ENCODE measurements at places on chromosomes 7 and 10.

DNA sequence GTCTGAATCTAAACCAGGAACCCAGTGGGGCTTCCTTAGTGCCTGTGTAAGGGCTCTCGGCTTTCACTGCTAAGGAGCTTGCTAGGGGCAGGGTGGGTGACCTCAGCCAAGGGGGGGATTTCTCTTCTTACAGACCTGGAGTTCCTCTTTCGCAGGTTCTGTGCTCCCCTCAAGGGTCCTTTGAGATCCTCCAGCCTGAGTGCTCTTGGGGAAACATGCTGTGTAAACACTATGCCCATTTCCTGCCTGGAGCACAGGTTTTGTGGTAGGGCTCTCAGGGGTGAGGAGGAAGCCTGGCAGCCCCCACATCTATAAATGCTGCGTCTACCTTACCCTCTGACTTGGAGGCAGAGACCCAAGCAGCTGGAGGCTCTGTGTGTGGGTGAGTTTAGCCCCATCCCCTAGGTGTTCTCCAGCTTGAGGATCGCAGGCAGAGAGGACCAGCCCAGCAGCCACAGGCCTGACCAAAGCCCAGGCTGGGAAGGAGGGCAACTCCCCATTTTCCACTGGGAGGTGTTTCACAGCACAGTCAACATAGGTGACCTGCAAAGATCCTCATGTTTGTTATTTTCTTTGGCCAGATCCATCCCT is at the start of gene SFTPA1:
Gene SFTPA1, plus strand, starts transcription at position 339 of the 591 bp plus-strand sequence. CDS start 887 bp downstream, outside the sequence.
- DNase-seq = no peak

DNA sequence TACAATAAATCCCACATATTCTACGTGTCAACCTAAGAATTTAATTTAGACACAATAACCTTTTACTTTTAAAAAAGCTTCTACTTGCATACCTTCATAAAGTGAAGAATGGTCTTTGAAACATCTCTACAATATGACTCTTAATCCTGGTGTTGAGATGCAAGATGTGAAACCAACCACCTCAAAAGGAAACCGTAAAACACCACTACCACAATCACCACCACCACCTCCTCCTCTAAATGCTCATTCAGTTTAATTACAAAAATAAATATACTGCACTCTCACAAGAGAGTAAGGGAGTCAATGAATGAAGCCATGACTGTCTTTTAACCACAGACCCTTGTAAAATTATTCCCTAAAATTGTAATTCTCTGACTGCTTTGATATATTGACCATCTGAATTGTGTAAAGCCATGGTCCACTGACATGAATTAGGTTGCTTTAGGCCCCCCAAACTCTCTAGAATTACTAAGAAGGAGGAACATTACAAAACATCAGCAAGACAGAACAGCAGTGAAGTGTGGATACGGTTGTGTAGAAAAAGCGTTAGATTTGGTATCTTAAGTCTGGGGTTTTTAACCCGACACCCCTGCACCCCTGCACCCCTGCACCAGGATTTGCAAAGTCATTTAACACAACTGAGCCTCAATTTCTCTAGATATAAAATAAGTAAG is 171.4 kb downstream of the SFMBT2 start:
- no peak for DNase-seq

GRCh38 chr7:24572016-24572392 is 1.2 kb upstream of the PALS2 start:
- no peak for DNase-seq

DNA sequence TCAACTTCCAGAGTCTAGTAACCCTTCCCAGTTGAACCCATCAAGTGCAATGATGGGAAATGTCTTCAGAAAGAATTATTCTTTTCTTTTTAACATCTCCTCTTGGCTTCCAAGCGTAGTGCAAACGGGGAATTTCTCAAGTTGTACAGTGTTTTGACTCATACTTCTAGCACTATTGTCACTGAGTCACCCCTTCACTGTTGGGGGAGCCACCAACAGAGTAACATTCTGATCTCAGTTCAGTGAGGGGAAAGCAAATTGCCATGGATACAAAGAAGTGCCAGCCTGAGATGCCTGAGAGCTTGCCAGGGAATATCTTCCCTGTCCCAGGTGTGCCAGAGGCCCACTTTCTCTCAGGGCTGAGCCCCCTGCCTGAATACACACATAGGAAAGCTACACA is 31.0 kb downstream of the CYP3A5 start:
- DNase-seq = no peak

- DNase-seq = no peak
Observed at GRCh38 chr10:131077031-131077430, 234.5 kb downstream of the TCERG1L start.

GRCh38 chr10:106534441-106534840 is 630.1 kb downstream of the SORCS1 start:
- DNase-seq = no peak

GRCh38 chr7:131045526-131045925 is 282.1 kb upstream of the MKLN1 start:
- no peak for DNase-seq

DNA sequence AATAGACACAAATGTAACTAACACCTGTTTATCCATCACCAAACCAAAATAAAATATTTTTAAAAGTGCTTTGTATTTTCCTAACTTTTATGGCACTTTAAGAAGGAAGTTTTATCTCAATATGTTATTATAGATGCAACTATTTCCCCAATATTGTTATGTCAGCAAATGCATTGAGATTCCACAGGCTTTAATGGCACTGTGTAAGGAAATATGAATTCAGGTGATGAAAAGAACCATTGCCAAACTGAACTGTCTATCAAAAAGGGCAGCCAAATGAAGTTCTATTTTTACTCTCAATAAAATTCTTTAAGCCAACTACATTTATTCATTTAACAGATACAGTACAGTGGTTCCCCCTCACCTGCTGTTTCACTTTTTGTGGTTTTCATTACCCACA is 67.2 kb upstream of the OIT3 start:
- no peak for DNase-seq

DNA sequence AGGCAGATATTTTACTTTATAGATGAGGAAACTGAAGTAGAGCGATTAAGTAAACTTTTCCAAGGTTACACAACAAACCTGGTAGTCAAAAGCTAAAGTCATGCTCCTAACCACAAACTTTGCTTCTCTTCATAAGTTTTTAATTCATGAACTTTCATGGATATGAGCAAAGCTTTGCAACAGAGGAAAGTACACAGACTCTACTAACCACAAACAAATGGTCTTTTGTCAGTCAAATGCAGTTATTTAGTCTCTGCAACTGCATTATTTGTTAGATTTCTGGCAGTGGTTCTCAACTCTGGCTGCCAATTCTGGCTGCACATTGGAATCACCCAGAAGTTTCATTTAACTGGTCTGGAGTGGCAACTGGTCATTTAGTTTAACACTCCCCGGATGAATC is 140.6 kb upstream of the TMEM168 start:
- peak; percentile 60 for DNase-seq

GRCh38 chr10:80272793-80273522 is 16.5 kb downstream of the MAT1A start:
- DNase-seq = peak; percentile 92

- DNase-seq = no peak
Observed at GRCh38 chr7:87984088-87984487, 50.0 kb downstream of the ADAM22 start.

DNA sequence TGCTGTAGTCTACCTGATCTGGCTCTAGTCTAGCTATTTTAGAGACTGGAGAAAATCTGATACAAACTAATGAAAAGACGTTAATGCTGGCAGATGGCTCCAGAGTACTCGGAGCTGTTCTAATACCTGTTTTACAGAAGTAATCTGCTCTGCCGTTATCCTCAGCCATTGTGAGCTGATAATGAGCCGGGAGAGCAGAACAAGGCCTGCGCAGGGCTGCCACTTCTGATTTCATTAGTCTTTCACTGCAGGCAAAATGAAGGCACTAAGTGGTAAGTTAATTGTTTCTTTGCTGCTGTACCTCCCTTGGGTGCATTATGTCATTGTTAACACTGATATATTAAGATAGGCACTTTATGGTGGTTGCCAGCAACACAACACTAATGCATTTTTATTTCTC is 456.4 kb upstream of the PFKP start:
- DNase-seq = no peak

- no peak for DNase-seq
Observed at GRCh38 chr10:121594623-121595350, 3.5 kb downstream of the FGFR2 start.

- no peak for DNase-seq
Observed at GRCh38 chr7:150357771-150358427, 10.7 kb upstream of the REPIN1 start.

- DNase-seq = peak; percentile 28
Observed at GRCh38 chr10:96910488-96911395, 78.6 kb downstream of the LCOR start.

- DNase-seq = no peak
Observed at GRCh38 chr7:47652591-47652990, 70.7 kb upstream of the TNS3 start.

DNA sequence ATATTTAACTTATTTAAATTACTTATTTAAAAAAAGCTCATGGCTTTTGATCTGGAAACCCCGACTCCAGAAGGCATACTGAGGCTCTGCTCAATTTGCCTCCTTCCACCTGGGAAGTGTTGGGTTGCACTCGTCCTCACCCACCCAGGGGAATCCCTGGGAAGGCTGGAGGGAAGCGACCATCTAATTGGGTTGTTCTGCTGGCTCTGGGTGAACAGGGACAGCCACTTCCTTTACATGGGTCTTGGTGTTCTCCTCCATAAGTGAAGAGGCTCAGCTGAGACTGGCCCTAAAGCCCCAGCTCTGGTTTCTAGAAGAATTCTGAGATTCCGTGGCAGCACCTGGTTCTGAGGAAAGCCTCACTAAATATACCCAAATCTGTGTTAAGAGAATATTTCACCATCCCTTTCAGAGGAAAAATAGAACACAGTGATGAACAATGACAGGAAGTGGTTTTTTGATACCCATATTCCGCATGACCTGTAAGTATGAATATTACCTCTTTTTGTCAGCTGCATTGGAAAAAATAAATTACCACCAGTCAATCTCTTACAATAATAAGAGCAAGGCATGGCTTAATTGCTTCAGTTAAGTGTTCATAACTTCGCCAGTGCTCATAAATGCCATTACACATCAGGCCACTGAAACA is 131.1 kb upstream of the SHH start:
- no peak for DNase-seq

DNA sequence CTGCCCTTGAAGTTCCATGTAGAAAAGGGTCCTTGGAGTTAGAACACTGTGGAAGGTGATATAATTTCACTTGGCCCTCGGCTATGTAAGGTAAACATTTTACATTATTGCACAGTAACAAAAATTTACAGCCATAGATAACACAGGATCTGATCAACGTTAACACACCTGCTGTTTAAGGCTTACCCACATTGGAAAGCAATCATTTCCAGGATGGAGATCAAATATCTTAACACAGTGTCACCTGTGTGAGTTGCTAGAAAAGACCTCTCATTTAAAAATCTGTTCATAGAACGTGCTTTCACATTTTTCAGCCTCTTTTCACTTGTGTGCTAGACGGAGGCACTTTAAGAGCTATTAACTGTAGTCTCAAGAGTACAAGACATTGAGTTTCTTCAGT is 1.9 kb downstream of the TMEM229A start:
- no peak for DNase-seq

DNA sequence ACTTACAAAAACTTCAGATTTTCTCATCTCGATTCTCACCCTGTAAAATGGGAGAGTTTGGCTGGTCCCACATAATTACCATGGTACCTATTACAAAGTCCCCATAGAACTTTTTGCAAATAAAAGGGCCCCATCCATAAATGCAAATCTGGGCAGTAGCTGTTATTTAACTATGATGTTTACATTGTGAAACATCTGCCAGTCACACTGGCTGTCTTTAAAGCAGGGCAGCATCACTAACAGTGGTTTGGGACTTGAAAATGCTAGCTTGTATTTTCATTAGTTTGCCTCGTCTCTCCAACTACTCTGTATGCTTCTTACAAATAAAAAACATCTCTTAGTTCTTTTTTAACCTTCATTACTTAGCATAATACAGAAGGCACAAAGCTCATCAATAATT is 240.7 kb downstream of the FZD1 start:
- DNase-seq = no peak

- DNase-seq = peak; percentile 93
Observed at GRCh38 chr7:94972296-94972695, 64.9 kb downstream of the PPP1R9A start.

DNA sequence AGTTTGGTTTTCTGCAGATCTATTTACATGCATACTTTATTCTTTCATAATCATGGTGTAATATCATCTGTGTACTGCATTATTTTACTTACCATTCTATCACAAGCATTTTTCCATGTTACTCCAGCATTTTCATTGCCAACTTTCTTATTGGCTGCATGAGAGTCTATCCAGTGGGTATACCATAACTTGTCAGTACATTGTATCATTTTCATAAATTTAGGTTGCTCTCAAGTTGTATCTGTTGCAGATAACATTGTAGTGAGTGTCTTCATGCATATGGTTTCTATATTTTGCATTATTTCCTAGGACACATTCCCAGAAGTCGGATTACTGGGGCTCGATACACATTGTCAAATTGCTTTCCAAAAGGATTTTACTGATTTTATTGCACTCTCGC is 87.2 kb upstream of the INSYN2A start:
- no peak for DNase-seq

DNA sequence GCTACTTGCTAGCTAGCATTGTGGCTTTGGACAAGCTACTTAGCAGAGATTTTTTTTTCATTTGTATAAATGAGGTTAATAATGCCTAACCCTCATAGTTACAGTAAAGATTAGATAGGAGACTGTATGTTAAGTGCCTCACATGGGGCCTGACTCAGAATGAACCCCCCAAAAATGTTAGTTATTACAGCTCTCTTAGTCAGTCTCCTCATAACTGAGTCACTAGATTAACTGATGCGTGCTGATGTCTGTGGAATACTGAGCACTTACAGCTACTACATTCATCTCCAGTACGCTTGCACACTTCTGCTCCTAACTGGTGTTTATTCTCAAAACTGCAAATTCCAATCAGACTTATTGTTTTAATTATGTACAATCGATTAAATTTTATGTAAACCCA is 315.3 kb downstream of the SNX13 start:
- DNase-seq = no peak

DNA sequence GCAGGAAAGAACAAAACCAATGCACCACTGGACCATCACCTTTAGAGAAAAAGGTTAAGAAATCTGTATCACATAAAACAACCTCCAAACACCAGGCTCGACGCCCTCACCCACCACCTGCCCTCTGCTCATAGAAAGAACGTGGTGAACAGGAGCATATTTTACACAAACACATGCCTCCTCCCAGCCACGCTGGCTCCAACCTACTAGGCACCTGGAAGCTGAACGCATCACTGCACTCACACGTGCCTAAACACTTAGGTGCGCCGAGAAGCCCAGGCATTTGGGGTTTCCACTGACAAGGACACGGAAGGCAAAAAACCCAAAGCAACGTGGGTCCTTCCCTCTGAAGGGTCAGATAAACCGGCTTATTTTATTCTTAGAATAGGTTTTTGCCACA is 56.0 kb downstream of the PTPRN2 start:
- no peak for DNase-seq

GRCh38 chr7:106480161-106480579 is 180.8 kb downstream of the CCDC71L start:
- no peak for DNase-seq

- no peak for DNase-seq
Observed at GRCh38 chr10:63221950-63222349, 88.8 kb downstream of the NRBF2 start.

GRCh38 chr7:55570218-55570873 is 2.0 kb downstream of the VOPP1 start:
- no peak for DNase-seq
